Activated CD4-positive, alpha-beta T cell treated with anti-CD3 and anti-CD28 coated beads, Interleukin-2, amount 50 U/mL, for 1 hour (primary cell): ENCODE measurements at places on chromosomes 6 and 20.

- no peak for DNase-seq
Observed at GRCh38 chr6:93624408-93624807, 205.0 kb upstream of the EPHA7 start.

- DNase-seq: no peak
Observed at GRCh38 chr6:83384751-83385150, 46.1 kb downstream of the ME1 start.

DNA sequence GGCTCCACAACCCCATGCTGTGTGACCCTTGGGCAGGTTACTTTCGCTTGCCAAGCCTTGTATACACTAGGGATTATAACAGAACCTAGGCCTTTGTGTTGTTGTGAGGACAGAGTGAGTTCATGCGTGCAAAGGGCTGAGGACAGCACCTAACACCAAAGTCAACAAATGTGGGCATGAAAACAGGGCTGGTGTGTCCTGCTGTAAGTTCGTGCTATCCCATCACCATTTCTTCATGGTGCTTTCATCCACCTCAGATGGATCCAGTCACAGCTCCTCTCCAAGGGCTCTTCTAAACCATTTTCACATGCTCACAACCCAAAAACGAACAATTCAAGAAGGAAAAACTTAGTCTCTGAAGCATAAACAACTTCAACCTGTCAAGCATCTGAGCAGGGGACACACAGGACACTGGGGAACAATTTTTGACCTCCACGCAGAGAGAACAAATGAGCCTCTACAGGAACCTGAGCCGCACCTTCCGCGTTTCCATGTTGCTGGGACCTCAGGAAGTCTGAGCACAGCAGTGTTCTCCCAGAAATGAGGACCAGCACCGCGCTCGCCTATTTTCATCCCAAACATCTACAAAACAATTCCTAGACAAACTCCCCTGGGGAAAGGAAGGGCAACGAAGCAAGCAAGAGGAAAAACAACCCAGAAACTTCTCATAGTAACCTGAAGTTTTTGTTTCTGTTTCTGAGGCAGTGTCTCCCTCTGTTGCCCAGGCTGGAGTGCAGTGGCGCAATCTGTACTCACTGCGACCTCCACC is 3.1 kb downstream of the LRP11 start:
- DNase-seq: no peak

GRCh38 chr20:61186771-61187472 is 65.1 kb upstream of the CDH4 start:
- no peak for DNase-seq

DNA sequence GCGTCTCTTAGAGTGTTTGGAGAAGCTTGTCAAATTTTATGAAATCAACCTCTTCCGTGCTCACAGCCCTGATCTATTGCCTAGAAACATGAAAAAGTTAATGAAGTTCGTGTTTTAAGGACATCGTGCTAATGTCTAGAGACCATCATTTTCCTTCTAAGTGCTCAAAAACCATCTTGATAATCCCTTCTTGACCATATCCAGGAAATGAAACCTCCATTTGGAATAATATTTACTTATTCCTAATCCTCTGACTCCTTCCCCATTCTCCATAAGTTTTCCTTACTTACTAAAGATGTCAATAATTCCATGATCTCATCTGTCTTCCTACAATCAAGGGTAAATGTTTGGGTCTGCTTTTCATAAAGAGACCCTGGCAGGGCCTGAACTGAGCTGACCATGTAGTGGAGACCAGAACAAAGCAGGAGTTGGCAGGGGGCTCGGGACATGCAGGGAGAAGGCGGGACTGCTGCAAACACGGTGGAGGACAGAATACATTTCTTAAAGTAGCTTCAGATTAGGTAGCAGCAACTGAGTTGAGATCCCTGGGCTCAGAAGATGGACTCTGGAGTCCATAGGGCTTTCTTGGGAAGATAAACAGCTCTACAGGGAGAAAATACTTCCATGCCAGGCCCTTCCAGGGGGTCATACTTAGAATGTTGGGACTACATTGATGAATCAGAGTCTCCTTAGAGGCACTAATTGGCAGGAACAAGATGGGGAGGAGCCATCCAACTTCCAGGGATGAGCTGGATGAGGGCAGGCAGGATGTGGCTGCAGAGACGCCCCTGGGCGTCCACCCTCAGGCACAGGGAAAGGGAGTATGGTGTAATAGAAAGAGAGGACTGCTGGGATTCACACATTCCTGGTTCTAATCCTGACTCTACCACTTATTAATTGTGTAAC is 100.7 kb downstream of the RIN2 start:
- DNase-seq: no peak

- no peak for DNase-seq
Observed at GRCh38 chr6:139154881-139155547, 20.1 kb downstream of the HECA start.

- DNase-seq: no peak
Observed at GRCh38 chr20:46365487-46366220, 40.8 kb downstream of the ELMO2 start.

DNA sequence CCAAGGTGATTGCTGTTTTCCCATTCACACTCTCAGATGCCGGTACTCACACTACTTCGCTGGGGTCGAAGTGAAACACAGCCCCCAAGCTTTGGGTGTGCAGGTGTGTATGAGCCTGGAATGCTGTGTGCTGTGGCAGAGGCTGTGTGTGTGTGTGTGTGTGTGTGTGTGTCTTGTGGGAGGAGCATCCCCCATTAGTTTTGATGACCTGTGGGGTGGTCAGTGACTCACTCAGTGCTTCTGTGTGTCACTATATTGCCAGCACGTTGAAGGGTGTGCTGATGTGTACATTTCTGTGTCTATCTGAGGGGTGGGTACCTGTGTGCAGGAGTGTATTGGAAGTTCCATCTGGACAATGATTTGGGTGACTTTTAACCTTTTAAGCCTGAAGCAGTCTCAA is 5.0 kb upstream of the SLC12A5 start:
- no peak for DNase-seq

- no peak for DNase-seq
Observed at GRCh38 chr6:156306531-156306930, 470.6 kb upstream of the ARID1B start.

DNA sequence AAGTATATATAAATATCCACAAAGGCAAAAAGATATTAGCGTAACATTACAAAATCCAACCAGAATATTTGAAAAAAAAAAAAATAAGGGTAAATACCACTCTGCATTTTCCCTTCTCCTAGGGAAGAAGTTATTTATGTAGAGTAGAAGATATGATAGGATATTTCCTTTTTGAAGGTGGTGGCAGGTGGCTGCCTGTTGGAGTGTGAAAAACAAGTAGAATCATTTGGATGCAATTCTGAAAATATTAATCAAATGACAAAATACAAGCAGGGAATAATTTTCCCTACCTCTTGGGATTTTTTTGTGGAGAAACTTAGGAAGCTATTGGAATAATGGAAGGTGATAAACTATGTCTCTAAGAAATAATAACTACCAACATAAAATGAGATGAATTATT is 62.5 kb upstream of the OGFRL1 start:
- DNase-seq: no peak

DNA sequence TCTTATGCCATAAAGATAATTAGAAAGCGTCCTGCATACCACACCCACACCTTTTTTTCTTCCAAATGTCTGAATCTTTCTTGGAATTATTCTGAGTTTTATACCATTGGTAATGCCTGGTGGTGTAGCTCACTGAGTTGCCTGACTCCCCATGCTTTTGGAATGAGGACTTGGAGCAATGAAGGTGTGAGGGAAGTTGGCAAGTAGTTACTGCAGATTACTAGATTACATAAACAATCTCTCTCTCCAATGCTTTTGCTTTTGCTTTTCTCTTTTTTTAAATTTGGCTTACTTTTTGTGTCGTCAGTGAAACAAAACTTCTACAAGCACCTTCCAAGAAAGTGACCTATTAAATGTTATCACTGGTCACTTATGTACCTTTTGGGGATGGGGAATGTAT is 406.1 kb upstream of the SOX4 start:
- no peak for DNase-seq

- no peak for DNase-seq
Observed at GRCh38 chr6:42026540-42026939, 23.8 kb upstream of the TAF8 start.

GRCh38 chr6:43835872-43836419 is 65.9 kb downstream of the VEGFA start:
- no peak for DNase-seq

- DNase-seq: peak; percentile 85
Observed at GRCh38 chr6:134178161-134179044, 126.0 kb upstream of the SLC2A12 start.

DNA sequence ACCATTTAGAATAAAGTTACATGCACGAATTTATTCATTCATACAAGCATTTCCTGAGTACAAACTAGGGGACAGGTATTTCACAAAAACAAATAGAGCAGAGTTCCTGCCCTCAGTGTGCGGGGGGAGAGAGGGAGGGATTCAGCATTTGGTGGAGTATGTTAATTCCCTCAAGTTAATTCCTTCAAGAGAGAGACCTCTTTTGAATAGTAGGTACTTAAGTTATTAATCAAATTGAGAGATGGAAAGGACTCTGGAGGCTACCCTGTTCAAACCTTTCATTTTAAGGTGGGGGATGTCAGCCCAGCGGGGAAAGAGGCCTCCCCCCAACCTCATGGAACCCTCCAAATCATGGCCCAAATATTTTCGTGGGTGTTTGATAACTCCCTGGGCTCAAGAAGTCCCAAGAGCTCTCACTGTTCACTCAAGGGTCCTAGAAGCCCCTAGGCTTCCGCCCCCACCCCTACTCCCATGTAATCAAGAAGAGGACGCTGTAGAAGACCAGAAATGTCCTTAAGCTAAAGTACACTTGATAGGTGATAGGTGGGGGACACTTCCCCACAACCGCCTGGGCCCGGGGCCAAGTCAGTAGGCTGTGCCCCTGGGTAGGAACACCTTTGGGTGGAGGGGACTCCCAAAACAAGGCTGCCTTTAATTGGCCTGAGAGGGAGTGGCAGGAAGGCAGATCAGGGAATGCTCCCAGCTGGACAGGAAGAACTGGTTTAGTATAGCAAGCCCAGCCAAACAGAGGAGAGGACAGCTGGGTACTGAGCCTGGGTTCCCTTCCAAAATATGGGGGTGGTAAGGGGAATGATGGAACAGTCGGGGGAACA is 2.9 kb downstream of the SDC4 start:
- no peak for DNase-seq

GRCh38 chr20:35616465-35617396 is 1.1 kb downstream of the SPAG4 start:
- DNase-seq: peak; percentile 38

DNA sequence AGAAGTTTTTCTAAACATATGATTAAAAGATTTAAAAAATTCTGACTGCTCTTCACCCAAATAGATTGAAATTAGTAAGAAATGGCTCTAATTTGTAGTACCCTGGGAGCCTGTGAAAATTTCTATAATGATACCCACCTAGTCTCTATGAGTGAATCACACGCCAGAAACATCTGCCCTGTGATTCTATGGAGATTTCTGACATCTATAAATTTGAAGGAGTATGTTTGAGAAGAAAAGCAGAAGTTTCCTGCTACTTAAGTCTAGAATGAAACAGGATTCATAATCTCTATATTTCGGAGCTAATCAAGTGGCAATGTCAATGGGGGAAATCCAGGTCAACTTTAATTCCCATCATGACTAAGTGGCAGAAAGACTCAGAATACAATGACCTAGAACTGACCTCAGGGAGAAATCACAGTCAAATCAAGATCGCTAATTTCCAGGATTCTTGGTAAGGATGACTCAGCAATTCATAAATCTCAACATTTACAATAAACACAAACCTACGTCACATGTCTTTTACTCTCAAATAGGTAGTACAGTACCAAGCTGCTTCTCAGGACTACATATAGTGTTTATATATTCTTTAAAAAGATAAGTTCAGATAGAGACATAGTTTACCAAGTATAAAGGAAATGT is 186.2 kb upstream of the TNFAIP3 start:
- DNase-seq: no peak

- DNase-seq: no peak
Observed at GRCh38 chr20:11891077-11891775, 26.5 kb upstream of the BTBD3 start.

DNA sequence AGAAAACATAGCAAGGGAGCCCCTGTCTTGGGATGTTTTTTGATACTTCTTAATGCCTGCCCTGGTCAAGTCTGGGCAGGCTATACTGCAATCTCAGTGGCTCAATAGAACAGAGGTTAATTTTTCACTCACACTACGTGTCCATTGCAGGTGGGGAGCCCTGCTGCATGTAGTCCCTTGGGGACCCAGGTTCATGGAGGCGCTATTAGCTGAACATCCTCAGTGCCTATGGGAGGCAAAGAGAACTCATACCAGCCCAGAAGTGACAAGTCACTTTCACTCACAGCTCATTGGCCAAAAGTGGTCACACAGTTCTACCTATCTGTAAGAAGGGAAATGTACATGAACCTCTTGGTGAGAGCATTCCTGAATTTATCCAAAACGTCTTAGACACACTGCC is 23.2 kb downstream of the CGA start:
- DNase-seq: no peak

- no peak for DNase-seq
Observed at GRCh38 chr20:63500902-63501817, 2.3 kb upstream of the EEF1A2 start.

- no peak for DNase-seq
Observed at GRCh38 chr6:117167520-117168271, 97.7 kb upstream of the VGLL2 start.

DNA sequence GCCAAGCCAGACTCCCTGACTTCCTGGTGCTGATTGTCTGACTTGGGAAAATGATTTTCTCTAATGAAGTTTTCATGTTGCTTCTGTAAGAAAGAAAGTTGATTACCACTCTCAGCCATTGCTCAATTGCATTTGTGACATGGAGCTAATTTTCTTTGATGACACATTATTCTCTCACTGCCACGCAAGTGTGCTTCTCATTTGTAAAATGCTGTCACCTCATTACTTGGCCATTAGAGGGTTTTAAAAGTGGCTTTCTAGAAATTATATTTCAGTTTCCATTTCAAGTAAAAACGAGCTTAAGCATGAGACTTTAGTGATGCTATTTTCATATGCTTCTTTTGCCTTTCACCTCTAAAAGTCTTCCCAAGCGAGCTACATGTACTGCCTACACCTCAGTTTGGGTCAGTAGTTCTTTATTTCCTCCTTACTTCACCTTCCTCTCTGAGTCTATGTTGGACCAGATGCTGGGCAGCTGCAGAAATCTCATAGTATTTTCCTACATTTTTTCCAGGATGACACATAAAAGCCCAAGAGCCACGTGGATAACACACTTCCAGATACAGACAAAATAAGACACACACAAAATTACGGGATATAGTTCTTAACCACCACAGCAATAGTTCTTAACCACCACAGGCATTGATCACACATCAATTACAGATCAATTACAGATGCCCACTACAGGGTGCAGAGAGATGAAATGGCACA is 6.3 kb upstream of the FAM210B start:
- no peak for DNase-seq

- DNase-seq: no peak
Observed at GRCh38 chr6:15308435-15309213, 62.8 kb downstream of the JARID2 start.
